ENCODE measurements at places on chromosomes 7 and 10.

DNA sequence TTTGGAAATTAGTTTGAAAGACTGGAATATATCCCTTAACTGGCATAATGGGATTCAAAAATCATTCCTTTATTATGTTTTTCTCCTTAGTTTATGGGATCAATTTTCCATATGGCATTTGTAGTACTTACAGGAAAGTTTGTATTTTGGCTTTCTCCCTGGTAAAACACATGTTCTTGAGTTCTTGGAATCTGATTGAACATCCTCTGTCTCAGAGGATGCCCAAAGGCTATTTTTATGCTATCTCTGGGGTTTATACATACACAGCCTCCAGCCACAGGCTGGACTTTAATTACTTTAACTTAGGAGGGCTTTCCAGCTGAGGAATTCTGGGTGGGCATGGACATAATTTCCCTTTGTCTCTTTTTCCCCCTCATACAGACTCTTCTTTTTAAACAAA, 236.4 kb downstream of the HGF start:
- no peak for DNase-seq

- DNase-seq, result no peak
Observed at GRCh38 chr7:86469680-86470295, 173.9 kb upstream of the GRM3 start.

DNA sequence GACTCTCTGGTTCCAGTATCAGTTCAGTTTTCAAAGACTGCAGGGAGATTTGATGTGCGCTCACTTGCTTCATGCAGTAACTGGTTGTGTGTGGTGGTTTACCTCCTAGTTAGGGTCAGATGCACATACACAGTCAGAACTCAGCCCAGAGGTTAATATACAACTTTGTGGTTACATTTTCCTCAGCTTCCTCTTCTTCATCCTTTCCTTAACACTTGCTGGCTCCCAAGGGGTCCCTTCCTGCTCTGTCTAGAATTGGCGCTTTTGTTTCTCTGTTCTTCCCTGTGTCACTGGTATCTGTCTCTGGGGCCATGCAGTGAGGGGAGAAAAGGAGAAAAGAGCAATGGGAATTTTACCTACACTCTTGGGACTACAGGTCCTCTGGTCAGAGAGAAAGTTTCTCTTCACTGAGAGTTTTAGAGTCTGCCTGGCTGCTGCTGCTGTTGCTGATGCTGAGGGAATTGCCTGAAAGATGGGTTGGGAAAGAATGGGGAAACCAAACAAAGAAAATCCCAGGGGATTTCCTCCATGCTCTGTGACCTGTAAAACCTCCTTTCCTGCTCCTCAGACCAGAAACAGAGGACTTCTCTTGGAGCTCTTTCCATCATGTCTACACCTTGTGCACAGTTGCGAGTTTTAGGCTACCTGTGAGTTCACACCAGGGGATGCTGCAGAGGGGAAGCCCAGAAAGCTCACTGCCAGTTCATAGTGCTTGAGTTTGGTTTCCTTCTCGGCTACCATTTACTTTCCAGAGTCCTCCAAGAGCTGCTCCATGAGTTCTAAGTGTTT, 74.6 kb downstream of the WDFY4 start:
- DNase-seq, result no peak

DNA sequence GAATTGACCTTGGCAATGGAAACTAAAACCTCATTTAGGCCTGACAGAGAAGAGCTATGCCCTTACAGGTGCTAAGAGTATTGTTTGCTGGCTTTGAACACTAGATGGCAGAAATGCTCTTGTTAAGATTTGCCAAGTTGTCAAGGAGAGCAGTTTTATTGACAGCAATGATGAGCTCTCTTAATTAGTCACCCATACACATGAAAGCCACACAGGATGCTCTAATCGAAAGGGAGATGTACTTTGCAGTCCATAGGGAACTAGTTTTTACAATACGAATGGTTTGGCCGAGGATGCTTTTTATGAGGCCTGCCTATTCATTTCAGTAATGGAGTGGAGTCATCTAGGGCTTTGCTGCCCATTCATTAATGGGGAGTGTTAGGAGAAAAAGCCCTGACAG, 45.4 kb upstream of the MBL2 start:
- no peak for DNase-seq

GRCh38 chr7:129189661-129190310, 1.4 kb downstream of the SMO start:
- no peak for DNase-seq

DNA sequence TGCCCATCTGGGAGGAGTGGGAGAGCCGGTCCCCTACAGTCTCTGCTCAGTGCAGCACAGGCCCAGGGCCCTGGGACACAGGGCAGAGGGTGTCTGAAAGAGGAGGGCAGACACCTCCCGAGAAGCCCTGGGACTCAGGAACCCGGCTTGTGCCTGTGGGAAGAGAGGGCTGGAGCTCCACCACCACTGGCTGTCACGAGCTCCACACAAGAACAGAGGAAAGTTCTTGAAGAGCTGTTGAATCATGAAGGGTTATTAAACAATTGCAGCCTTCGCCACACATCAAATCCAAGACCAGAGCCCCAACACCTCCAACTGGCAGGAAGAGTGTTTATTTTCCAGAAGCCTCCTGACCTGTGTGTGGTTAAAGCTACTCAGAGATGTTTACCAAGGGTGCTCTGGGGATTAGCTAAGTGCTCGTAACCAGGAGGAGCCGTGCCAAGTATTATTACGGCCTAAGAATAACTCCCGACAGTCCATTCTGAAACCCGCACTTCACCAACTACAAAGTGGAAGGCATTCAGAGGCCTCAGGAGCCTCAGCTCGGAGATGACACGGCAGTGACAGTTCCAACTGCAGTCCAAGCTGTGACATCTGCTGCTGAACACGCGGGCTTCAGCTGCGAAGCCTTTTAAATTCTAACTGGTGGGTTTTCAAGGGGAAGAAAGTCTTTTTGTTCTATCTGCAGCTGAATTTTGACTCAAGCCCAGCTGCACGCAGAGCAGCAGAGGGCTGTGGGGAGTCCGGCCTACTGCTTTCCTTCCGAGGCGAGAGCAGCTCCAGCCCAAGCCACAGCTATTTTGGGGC, 75.1 kb downstream of the MAD1L1 start:
- DNase-seq, result no peak

- no peak for DNase-seq
Observed at GRCh38 chr10:108801220-108801619, 1122.1 kb downstream of the XPNPEP1 start.

- DNase-seq, result no peak
Observed at GRCh38 chr7:129642871-129643549, 31.5 kb downstream of the NRF1 start.

- DNase-seq, result no peak
Observed at GRCh38 chr7:40983111-40983510, 719.8 kb downstream of the INHBA start.

- DNase-seq, result no peak
Observed at GRCh38 chr7:51158742-51159445, 157.7 kb downstream of the COBL start.

DNA sequence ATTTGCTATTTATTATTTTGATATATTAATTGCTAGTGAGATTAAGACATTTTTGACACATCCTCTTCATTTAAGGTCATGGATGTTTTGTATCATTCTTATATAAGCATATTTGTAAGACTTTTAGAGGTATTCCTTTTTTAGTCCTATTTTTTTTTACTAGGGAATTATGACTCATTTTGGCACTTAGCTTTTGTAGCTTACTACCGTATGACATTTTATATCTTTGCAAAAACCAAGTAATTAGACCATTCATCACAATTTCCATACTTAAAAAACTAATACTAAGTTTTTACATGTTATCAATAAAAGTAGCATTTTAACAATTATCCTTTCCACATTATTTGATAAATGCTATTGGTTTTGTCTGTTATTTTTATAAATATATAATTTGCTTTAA, 41.6 kb downstream of the BMPR1A start:
- DNase-seq, result no peak

GRCh38 chr10:13673156-13673555, 86.4 kb downstream of the PRPF18 start:
- no peak for DNase-seq

DNA sequence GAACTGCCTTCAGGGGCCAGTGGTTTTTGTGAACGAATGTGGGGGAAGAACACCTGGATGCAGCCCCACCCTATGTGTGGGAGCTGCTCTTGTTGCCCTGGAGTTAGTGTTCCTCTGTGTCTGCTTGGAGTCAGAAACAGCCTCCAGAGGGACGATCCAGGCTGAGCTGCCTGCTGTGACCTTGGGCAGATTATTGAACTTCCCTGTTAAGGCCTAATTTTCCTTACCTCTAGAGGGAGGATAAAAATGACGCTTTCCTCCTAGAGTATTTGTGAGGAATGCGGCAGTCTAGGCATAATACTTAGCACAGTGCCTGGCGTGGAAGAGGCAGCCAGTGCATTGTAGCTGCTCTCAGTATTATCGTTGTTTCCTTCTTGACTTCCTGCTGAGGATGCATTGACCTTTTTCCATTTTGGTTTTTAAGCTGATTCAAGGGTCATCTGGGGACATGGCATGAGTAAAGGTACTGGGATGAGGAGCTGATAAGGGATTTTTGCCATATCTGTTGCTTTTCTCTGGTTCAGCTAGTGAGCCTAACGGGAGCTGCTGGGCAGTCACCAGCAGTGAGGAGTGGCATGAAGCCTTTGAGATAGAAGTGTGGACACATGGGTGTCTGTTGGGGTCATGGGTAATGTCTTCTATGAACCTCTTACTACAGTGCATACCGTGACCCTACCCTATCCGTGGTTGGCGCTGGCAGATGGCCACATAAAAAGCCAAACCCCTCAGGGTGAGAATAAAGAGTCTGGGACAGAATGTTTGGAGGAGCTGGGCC, 6.4 kb downstream of the ZFYVE27 start:
- no peak for DNase-seq

DNA sequence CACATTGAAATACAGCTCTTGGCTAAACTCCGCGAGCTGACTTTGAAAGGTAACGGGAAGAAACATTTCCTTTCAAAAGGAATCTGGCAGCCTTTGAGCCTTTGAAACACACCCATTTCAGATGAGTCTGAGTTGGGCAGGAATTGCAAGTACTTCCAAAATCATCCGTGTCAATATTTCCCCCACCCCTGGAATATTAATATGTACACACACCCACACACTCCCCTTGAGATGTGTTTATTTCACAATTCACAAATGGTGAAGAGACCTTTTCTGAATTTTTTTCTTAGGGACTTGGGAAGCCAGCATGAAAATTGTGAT, 438.7 kb upstream of the NRP1 start:
- no peak for DNase-seq

DNA sequence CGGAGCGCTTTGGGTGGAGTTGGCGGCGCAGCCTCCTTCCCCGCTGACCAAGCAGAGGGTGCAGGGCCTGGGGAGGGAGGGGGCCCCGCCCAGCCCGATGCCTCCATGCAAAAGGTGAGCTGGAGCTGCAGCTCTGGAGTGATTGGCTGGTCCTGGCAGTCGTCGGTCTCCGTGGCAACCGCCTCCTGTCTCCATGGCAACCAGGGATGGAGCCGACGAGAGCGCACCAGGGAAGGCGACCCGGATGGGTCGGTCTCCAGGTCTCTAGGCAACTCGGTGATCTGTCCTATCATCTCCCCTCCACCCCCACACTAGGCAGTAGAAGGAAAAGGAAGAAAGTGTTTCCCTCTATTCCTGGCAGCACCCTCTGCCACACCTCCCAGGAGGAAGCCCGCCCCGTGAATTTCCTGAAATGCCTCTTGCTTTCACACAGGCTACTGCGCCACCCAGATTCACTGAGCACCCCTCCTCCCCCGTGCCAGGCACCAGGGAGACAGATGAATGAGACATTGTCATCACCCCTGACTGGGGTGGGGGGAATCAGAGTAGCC, 647 bp upstream of the NACAD start:
- peak; percentile 72 for DNase-seq

DNA sequence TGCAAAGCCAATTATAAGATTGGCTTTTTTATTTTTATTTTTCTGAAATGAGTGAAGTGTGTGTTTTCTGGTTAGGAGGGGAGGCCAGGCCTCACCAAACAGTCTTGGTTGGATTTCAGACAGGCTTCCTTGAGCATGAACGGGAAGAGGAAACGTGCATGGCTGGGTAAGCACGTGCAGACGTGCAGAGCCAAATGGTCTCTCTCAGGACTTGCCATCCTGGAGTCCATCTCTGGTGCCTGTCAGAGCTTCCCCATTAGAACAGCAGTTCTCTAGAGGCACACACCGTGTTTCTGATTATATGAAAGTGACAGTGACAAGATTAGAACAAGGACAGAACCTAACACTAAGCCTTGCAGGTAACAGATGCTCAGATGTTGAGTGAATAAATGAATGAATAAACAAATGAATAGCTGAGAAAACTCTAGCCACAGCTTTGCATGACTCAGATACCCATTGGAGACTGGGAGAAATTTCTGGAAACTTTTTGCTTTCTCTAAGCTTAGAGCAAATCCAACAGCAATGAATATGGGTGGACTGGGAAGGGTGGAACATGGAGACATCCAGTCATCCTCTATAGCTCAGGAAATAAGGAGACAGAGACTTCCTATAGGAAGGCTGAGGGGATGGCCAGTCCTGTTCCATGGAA, 11.8 kb upstream of the CALD1 start:
- DNase-seq, result no peak

DNA sequence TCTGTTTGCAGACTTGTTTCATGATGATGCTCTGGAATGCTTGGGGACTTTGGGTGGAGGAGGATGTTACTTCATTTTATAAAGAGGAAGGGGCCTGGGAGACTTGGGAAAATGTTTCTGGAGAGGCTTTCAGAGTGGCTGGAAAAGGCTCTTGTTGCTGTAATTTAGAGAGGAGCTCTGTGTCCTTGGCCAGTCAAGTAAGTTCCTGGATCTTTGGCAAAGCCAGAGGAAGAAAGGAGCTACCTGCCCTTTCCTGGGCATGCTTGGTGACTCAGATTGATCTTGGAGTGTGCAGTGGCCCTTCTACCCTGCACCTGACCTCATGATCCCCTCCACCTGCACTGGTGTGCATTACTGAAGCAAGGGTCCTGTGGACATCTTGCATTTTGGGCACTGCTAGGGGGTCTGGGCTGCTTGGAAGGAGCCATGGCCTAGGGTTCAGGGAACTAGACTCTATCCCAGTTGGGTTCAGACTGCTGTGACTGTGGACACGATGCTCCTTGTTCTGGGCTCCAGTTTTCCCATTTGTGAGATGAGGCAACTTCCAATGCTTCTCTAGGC, 56.1 kb downstream of the ADCYAP1R1 start:
- no peak for DNase-seq

- DNase-seq, result no peak
Observed at GRCh38 chr10:19719284-19719683, 96.9 kb upstream of the PLXDC2 start.

Data from CD4-positive, alpha-beta T cell treated with Interleukin-15 for 1 hour (primary cell).